Airway epithelial cell (primary cell): ENCODE measurements at places on chromosomes 4 and X. TPM values are rescaled to one million over a fixed set of nuclear protein-coding genes. Genes with fewer than 3 reads are reported as not detected.

The XAGE1A gene
- not detected in 2 replicates for total RNA-seq

The GALNT7 gene
- total RNA-seq = 21.6 and 25.0 TPM in 2 replicates

The PPARGC1A gene
- total RNA-seq = 0.42 and 1.1 TPM in 2 replicates

The FGFR3 gene
- 120 TPM in 2 replicates for total RNA-seq

The PDCL2 gene
- not detected in 2 replicates for total RNA-seq
